ENCODE measurements at places on chromosomes 1 and 21.

DNA sequence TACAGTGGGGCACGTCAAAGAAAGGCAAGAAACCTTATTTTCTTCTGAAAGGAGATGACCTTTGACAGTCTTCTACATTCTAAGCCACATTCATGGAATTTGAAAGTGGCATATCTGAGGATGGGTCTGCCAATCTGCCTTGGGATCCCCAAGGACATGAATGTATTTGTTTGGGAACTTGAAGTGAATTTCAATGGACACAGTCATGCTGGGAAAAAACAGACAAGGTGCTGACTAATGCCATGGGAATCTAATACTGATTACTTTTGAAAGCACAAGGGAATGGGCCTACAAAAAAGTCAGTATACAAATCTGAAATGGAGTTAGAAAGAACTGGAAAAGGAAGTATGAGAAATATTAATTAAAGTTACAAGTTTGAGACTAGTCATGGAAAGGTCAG lies 128.8 kb downstream of the KCNJ6 start:
- no peak for ATAC-seq

DNA sequence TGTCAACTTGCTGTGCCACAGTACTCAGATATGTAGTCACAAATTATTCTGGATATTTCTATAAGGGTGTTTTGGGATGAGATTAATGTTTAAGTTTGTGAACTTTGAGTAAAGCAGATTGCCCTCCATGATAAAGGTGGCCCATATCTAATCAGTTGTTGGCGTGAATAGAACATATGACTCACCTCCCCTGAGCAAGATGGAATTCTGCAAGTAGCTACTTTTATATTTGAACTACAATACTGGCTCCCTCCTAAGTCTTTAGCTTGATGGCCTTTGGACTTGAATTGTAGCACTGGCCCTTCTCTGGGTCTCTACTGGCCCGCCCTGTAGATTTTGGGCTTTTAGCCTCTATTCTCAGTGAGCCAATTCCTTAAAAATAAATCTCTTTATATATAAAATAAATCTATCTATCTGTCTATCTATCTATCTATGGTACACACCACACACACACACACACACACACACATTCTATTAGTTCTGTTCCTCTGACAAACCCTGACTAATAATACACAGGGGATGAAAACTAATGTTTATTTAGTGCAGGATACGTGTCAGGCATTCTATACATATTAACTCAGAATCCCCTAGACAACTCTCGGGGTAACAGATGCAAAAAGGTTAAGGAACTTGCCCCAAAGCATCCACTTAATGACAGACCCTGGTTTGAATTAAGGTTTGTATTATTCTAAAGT lies 37.9 kb upstream of the PDC start:
- no peak for ATAC-seq

DNA sequence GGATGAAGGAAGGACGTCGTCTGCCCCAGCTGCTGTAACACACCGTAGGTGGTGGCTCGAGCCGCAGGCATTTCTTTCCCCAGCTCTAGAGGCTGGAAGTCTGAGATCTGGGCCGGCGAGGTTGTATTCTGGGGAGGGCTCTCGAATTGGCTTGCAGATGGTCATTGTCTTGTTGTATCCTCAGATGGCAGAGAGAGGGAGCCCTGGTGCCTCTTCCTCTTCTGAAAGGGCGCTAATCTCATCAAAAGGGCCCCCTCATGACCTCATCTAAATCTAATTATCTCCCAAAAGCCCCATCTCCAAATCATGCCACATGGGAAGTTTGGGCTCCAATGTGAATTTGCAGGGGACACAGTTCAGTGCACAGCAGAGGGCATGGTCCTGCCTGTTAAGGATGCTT lies 109.0 kb downstream of the SIK1 start:
- ATAC-seq: no peak

DNA sequence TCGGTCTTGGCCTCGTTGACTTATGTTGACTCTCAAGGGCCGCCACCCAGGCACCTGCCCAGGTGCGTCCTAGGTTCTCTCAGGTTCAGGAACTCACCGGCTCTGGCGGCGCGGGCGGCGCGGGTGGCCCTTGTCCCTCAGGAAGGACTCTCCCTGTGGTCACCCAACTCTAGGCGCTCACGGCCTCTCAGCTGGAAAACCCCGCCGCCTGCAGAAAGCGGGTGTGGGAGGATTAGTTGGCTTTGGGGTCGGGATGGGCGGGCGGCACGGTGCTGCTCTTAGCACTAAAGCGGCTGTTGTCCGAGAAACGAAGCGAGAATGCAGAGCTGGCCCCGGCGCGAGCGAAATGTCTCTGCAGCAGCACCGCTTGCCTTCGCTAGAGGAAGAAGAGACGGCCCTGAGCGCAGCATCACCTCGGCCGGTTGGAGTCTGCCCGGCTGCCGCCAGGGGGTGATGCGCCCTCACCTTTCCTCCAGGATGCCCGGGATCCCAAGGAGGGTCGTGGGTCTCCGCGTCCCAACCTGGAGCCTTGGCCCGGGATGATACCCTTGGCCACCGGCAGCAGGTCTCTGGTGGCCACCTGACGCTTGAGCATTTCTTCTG lies 8.1 kb upstream of the TADA1 start:
- ATAC-seq: peak; percentile 56

- ATAC-seq: no peak
Observed at GRCh38 chr1:51631747-51632146, 14.9 kb downstream of the OSBPL9 start.

DNA sequence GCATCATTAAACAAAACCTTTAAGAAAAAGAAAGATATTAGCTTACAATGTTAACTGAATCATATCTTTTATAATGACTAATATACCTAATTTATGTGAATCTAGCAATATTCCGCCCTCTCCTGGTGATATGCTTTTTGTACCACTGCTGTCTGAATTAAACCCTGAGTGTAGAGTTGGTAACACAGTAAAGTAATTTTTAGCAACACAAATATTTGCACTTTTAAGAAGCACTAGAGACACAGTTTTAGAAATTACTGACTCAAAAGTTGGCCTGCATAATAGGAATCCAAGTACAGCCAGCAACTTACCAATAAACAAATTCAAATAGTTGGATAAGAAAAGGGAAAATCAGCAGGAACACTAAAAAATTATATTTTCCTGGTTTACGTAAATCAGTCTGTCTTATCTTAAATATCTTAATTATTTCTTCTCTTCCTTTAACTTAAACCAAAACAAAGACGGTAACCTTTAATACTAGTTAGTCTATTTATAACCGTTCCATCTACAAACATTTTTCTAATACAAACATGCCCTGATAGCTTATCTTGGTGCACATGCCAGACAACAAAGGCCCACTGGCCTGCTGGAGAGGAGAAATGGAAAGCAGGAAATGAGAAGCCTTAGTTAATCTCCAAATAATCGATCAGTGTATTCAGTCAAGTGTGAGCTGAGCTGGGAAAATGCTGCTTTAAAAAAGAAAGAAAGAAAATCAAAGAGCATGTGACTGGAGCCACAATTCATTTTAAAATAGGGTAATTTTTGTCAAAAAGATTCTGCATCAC lies 246.0 kb downstream of the RERE start:
- ATAC-seq: no peak

- ATAC-seq: peak; percentile 53
Observed at GRCh38 chr1:171743081-171743870, 1.4 kb upstream of the VAMP4 start.
